ENCODE measurements at places on chromosomes 6 and 20. TPM values are rescaled to one million over a fixed set of nuclear protein-coding genes. Genes with fewer than 3 reads are reported as not detected.
A peak's percentile ranks its signal among the peaks of the same experiment; 100 is the strongest.

DNA sequence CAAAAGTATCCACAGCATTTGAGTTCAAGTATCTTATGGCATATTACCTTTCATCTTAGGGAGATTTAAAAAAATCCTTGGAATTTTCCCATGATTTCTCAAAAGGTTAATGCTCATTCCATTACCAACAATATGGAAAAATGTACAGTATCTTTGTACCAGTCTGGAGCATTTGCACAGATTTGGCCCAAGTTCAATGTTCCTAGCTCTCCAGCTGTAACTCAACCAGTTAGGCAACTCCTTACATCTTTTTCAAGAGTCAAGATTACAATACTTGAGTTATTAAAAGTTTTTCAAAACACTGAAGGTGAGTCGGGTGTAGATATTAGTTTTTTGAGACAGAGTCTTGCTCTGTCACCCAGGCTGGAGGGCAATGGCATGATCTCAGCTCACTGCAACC is 1.0 kb downstream of the OR2J2 start:
- DNase-seq = no peak

DNA sequence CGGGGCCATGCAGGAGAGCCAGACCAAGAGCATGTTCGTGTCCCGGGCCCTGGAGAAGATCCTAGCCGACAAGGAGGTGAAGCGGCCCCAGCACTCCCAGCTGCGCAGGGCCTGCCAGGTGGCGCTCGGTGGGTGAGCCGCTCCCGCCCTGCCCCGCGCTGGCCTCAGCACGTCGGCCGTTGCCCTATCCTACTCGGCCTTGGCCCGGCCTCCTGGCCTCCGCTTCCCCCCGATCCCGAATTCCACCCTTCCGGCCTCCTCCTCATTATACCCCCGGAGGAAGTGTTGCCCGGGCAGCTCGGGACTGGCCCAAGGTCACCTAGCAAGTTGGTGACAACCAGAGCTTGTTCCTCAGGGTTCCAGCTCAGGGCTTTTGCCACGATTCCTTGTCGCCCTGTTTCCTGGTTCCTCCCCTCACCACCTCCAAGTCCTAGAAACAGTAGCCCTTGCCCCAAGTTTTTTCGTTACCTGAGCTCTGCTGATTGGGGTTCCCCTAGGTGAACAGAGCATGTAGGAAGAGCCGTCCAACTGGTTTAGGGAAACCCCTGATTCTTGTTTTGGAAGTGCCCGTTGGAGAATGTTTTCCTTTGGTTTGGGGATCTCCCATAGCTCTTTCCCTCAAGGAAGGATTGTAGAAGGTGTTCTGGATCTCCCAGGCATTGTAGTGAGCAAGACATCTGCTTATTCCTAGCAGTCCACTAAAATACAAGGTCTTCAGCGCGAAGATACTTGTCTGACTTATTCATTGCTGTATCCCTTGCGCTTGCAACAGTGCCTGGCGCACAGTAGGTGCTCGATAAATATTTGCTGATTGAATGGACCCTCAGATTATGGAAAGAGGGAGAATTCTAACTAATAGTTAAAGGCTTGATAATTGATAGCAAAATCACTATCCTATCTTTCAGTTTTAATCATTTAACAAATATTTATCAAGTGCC is 641 bp downstream of the ARFGEF2 start:
- peak; percentile 66 for DNase-seq

DNA sequence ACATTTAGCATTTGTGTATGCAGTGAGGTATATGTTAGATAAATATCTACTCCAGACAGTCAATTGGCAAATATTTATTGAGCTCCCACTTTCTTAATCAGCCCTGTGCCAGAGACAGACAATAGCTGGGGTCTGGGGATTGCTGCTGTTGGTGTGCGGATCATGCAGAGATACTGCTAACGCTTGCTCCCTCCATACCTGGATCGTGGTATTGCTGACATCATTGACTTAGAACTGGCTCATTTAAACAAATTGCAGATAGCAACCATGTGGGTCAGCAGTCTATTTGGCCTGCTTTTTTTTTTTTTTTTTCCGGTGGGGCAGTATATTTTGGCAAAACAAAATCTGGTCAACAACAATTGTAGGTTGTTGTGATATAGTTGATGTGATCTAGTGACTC is 9.5 kb downstream of the ARID1B start:
- DNase-seq = no peak

GRCh38 chr20:44656448-44656847 is 4.9 kb upstream of the ADA start:
- DNase-seq = no peak

GRCh38 chr6:131317516-131317915 is 182.2 kb downstream of the AKAP7 start:
- no peak for DNase-seq

GRCh38 chr6:126826166-126826714 is 292.2 kb upstream of the RSPO3 start:
- no peak for DNase-seq

DNA sequence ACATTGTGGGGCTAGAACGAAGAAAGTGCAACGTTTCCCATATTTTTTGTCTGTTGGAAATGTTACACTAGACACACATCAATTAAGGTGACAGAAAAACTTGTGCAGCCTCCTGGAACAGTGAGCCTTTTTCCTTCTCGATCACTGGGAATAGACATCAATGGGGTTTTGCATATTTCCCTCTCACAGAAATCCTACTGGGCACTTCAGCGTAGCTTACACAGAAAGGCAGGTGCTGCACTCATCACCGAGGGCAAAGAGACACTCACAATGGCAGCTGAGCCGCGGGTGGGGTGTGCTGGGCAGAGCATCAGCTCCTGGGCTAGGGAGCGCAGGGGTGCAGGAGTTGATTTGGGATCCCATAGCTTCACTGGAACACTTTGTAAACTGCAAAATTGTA is 64.5 kb downstream of the THBS2 start:
- no peak for DNase-seq

DNA sequence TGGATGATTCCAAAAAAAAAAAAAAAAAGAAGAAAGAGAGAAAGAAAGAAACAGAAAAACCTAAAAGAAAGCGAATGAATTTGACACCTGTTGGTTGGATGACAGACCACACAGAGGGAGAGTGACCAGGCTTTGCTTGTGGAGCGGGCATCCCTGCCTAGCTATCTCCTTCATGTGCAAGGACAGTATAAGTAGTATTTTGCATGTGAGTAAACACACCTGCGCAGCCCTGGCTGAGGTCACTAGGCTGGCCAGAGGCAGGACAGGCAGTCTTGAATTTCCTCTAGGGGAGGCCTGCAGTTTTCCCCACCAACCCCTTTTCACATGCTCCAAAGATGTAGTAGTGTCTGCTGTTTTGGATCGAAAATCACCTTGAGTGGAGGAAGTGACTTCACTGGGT is 126.4 kb downstream of the CCDC170 start:
- DNase-seq = no peak

- no peak for DNase-seq
These were observed 2.5 kb upstream of the SLC44A4 start for GRCh38 chr6:31881136-31881859.

GRCh38 chr6:90420500-90420899 is 123.9 kb upstream of the BACH2 start:
- DNase-seq = no peak

GRCh38 chr6:147023581-147023980 is 180.6 kb upstream of the STXBP5 start:
- no peak for DNase-seq

DNA sequence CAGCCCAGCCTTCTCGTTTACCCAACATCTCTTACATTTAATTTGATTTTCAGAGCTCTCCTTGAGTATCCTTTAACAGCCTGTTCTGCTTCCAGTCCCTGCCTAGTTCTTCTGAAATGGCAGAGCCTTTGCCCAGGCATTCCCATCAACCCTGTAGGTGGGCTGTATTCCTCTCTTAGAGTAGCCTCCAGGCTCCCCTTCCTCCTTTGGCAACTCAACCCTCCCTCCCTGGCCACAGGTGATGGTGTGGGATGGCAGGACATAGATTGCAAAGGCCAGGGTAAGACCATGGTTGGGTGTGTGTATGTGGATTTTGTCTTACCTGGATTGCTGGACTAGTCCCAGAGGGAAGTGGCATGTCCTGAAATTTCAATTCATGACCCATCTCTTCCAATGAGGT is 125.4 kb downstream of the F13A1 start:
- no peak for DNase-seq

GRCh38 chr6:25456249-25457040 is 177.3 kb downstream of the CARMIL1 start:
- DNase-seq = no peak

DNA sequence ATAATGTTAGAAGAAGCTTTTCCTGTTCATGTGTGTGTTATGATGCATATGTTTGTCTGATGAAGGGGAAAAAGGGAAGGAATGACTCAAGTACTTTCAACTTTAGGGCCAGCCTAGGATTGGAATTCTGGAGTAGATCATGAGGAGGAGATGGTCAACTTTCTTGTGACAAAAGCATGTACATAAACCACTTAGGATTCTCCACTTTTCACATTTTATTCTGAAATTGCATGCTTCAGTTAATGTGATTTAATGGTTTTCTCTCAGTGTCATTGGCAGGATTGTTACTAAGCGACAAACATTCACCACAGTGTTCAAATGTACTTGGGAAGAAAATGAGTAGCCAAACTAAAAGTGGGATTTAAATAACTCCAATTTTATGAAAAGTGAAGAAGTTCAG is 80.1 kb downstream of the UTRN start:
- no peak for DNase-seq

- DNase-seq = no peak
These were observed 176.0 kb downstream of the SASH1 start for GRCh38 chr6:148518511-148519156.

DNA sequence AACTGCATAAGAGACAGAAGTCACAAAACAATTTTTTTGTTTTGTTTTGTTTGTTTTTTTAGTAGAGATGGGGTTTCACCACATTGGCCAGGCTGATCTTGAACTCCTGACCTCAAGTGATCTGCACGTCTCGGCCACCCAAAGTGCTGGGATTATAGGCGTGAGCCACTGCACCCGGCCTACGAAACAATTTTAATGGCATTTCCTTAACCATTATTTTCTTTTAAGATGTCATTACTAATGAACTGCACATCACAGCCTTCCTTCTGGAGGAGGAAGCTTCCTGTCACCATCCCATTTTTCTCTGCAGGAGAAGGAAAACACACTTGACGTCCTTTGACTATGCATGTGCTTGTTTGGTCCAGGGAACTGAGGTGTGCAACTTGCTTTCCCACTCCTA is 125.3 kb upstream of the AKIRIN2 start:
- DNase-seq = no peak

- DNase-seq = no peak
These were observed 145.1 kb downstream of the SAMD5 start for GRCh38 chr6:147653631-147654030.

GRCh38 chr6:158408552-158409130 is 96.4 kb downstream of the TULP4 start:
- no peak for DNase-seq

DNA sequence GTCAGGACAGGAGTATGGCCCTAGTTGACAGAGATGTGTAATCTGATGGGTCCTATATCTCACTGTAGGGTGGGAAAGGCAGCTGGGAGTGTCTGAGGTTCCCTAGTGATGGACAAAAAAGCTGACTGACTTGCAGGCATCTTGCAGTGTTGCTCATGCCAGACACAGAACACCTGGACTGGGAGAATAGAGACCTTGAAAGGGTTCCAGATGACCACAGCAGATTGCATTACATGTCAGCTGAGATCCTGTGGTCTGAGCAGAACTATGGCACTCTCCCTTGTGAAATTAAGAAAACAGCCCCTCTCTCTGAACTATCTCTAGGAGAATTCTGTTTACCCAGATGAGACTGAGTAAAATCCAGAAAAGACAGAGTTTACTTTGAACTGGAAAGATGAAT is 212.6 kb upstream of the MAN1A1 start:
- DNase-seq = no peak

GRCh38 chr6:151958332-151958731 is 150.8 kb downstream of the ESR1 start:
- DNase-seq = no peak

DNA sequence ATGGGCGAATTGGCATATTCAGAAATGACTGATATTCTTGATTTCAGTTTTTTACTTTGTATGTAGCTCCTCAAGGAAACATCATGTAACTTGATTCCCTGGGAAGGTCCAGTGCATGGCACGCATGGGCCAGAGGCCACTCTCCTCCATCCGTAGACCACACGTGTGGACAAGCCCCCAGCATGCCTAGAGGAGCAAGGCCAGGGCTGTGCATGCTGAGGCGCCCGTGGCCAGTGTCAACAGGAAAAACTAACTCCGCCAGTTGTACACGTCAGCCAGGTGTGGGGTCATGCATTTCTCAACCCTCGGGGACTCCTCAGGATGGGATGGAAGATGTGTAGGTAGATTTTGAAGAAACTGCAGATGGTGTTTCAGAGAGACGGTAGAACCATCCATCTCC is 37.8 kb upstream of the CD93 start:
- DNase-seq = no peak

DNA sequence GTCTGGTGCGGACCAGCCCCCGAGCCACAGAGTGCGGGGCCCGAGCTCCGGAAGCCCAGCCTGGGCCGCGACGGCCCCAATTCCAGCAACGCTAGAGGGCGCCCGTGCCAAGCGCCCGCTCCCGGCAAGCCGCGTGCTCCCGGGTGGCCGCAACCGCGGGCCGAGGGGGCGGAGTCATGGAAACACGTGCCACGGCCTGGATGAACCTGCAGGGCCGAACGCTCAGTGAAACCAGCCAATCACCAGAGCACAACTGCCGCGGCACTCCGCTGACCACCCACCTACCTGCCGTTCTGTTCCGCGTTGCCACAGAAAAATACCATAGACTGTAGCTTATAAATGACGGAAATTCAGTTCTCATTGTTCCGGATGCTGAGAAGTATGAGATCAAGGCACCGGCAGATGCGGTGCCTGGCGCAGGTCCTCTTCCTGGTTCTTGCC is 85.7 kb upstream of the FOXC1 start:
- DNase-seq = peak; percentile 80

GRCh38 chr6:38316099-38316868 is 323.4 kb downstream of the BTBD9 start:
- DNase-seq = no peak

GRCh38 chr6:105029581-105029980 is 72.7 kb downstream of the LIN28B start:
- no peak for DNase-seq

DNA sequence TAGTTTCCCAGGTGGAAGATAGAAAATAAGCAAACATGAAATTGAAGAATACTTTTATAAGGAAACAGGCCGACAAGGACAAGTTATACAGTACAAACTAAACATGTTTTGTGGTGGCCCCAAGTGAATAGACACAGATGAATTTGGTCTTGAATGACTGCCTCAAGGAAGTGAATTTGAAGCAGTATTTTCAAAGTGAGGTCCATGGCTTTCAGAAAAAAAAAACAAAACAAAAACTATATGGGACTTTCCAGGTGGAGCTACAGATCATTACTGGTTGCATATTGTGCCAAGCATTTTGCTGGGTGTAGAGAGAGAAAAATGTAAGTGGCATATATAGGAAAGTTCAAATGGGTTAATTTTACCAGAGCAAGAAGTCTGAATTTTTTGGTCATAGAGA is 68.8 kb downstream of the CYB5R4 start:
- DNase-seq = no peak

The PHACTR1 gene
- 2.2 TPM for total RNA-seq

The OR11A1 gene
- not detected for total RNA-seq

The SIRPD gene
- total RNA-seq = not detected

The PBOV1 gene
- total RNA-seq = not detected

The EBF4 gene
- 2.0 TPM for total RNA-seq

The IL20RA gene
- total RNA-seq = 12.8 TPM

The RPS21 gene
- 1,579 TPM for total RNA-seq

The NRSN1 gene
- total RNA-seq = 0.64 TPM

The CRIP3 gene
- 1.8 TPM for total RNA-seq

The SCRT2 gene
- not detected for total RNA-seq

The VSTM2L gene
- total RNA-seq = 1.5 TPM

The EFCAB8 gene
- 0.72 TPM for total RNA-seq

Measured in colonic mucosa (tissue), 4 donors.